ENCODE measurements at places on chromosomes 7 and 10.

- DNase-seq = no peak
Measured at GRCh38 chr10:78702186-78702585, 366.6 kb upstream of the ZMIZ1 start.

DNA sequence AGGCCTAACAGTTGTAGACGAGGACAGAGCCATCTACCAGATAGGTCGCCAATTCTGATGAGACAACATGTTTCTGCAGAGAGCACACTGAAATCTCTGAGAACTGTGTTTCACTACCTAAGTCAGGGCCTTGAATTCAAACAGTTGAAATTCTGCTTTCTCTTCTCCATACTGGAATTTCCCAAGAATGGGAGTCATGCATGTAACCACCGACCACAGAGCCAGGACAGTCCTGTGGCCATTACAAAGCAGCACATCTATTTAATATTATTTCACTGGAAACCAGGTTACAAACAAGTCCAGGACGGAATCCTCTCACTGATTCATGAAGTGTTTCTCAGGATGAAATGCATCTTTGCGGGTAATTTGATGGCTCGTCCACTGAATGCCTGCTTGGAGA lies 62.0 kb upstream of the ST8SIA6 start:
- no peak for DNase-seq

- no peak for DNase-seq
Measured at GRCh38 chr10:79295563-79295962, 51.7 kb upstream of the PPIF start.

DNA sequence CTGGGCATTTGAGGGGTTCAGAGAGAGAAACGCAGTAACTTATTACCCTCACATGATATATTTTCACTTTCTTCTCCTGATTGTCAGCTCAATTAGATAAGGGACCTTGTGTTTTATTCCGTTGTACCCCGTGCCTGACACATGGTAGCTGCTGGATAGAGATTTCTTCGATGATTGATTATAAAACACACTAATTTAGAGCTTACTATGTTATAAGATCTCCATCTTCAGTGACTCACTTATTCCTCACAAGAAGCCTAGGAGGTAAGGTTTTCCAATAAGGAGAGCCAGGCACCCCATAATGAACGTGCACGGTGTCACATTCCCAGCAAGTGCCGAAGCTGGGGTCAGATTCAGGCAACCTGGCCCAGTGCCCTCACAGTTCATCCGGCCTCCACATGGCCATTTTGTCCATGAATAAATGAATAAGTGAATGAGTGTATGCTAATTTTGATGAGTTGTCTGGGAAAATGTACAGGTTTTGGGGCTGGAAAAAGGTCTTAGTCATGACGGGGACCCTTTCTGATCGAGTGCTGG lies 138.1 kb upstream of the CDCA7L start:
- no peak for DNase-seq

DNA sequence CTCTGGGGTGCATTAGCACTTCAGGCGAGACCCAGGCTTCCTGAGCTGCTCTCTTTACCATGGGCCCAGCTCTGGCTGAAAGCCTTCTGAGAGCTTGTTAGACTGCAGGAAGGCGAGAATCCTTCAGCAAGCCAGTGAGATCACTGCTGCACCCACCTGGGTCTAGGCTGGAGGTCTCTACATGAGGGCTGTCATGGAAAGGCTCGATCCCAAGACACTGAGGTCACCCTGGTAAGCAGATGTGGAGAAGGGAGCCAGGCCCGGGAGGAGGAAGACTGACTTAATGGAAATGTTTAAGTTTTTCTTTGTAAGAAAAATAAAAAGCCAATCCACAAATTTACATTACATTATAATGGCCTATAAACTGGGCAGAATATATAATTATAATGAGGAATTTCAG lies 684.5 kb downstream of the TNS3 start:
- DNase-seq = no peak

- DNase-seq = no peak
Measured at GRCh38 chr7:75989500-75990388, 4.7 kb downstream of the TMEM120A start.

- no peak for DNase-seq
Measured at GRCh38 chr10:75402486-75403143, 1.1 kb upstream of the ZNF503 start.

DNA sequence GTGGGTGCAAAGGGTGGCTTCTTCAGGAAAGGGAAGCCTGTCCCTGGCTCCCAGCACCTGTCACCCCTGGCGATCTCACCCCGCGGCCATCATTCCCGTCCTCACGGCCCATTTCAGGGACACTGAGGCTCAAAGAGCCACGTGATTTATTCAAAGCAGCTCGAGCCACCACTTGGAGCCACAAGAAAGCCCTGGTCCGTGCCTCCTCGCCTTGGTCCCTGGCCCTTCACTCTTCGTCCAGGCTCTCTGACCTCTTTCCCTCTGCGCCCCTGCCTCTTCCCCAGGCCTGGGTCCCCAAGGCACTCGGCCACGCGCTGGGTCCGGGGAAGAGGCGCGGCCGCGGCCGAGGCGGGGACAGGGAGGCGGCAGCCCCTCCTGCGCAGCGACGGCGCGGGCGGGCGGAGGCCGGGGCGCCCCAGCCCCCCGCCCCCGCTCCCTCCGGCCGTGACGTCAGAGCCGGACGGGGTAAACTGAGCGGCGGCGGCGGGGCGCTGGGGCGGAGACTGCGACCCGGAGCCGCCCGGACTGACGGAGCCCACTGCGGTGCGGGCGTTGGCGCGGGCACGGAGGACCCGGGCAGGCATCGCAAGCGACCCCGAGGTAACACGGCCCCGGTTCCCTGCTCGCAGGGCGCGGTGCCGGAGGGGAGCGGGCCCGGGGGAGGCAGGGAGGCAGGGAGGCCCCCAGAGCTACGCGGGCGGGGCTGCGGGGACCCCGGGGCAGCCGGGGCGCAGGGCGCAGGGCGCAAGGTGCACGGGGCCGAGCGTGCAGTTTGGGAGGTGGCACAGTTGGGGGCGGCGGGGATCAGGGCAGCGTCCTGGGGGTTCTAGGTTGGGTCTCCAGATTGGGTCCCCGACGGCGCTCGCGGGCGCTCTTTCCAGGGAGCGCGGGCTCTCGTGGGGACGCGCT lies at the start of gene SLC18A2:
SLC18A2 (plus strand) TSS at position 494 of the 909 bp plus-strand sequence. CDS start 580 bp downstream, outside the sequence.
- DNase-seq = no peak

DNA sequence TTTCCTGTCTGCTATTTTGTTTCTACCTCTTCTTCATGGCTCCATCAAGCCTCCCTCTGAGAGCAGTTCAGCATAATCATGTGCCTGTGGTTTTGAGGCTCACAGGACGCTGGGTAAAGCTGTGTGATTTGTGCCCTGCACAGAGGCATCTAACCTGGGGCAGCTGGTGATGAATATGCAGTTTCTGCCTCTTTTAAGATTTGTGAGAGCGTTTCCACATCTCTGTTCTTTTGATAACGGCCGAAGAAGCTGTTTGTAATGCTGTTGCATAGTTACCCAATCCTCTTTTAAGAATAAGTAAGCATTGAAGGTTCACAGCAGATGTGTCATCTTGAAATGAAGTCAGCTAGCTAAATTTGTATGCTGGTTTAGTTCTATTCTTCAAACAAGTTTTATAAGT lies 45.2 kb downstream of the PNLIPRP3 start:
- no peak for DNase-seq

GRCh38 chr7:55048221-55048859 lies 29.5 kb downstream of the EGFR start:
- DNase-seq = no peak

DNA sequence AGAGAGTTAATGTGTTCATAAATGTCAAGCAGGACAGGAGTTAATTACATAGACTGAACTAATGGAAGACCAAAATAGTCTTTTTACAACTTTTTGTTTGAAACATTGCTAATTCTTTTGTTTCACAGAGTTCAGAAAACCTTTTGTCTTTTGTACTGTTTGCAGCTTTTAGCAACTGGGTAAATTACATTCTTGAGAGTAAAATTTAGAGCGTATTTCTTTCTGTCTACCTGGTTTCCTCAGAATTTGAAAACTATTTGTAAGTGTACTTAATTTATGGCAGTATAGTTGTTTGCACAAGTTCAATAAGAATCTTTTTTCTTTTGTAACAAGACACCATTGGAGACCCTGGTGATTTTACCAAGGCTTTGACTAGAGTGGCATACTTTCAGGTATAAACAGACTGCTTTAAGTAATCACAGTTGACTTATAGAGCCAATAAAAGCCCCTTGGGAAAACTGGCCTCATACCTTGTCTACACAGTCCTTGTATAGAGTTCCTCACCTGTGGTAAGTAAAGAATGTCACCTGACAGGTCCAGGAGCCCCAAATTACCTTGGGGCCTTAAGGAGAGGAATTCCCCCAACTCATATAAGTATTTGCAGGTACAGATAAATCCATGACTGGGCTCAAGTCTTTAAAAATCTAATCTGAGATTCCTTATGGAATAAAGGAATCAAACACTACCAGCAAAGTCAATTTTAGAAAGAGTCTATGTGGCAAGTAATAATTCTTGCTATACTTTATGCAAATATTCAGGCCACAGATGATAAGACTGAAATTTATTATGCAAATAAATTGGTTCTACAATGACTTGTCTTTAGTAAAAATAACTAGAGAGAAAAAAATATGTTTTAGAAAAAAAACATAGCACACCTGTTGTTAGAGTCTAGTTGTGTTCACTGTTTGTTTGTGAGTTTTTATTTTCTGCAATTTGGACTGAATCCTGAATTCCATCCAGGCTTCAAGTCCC lies 23.6 kb upstream of the CREB3L2 start:
- no peak for DNase-seq

DNA sequence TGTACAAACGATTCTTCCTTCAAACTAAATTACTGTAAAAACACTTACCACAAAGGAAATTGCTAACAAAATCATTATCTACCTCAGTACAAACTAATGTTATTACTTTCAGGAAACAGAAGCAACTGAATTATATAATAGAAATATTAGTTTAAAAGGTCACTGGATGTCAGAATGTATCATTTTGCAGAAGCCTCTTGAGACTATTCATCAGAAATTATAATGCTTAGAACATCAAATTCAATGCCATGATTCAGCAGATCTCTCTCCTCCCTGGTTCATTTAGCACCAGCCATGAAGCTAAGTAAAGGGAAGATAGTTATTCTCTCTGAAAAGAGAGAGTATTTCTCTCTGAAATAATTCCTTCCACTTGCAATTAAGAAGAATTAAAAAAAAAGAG lies 223.3 kb downstream of the IMMP2L start:
- no peak for DNase-seq

DNA sequence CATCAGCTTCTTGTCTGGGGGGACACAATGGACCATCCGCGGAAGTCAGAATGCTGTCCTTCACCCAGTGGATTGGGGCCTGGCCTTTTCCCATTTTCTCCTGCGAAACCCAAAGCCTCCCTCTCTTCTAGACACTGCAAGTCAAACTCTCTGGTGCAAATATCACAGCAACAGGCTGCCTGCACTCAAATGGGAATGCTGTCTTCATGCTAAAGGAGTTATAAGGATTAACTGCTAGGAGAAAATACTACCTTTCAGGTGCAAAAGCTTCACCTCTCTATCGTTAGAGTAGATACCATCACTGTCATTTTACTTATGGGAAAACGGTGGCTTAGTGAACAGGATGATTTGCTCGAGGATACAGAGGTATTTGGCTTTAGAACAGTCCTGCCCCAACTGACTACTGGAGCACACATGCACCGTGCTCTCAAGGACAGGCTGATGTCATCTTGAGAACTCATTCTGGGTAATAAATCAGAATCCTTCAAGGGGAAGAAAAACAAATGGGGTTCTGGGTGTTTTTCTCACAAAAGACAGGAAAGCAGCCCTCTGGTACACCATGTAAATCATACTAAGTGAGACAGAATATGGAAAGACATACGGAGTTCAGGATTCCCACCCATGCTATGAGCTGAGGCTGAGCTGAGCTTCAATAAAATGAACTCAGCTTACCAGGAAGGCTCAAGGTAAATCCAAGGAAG lies 100.9 kb downstream of the SAMD9 start:
- DNase-seq = no peak

GRCh38 chr10:52999258-52999657 lies 226.7 kb upstream of the MBL2 start:
- DNase-seq = no peak

- no peak for DNase-seq
Measured at GRCh38 chr7:47720141-47720906, 138.4 kb upstream of the TNS3 start.

DNA sequence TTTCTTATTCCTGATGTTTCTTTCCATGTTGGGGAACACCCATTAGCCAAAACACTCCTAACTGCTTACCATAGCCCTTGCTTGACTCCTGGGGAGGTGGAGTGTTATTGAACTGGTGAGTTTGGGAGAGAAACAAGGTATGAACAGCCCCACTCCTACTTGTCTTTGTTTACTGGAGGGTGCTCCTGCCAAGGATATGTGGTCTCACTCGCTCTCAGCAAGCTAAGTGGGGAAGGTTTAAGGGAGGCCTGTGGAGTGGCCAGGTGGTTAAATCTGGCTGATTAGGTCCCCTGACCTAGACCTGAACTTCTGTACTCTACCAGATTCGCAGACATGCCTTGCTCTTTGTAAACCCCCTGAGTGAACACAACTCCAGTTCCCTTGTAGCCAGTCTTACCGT lies 300.1 kb downstream of the PTEN start:
- DNase-seq = no peak

- no peak for DNase-seq
Measured at GRCh38 chr10:127881262-127881661, 11.5 kb downstream of the CLRN3 start.

DNA sequence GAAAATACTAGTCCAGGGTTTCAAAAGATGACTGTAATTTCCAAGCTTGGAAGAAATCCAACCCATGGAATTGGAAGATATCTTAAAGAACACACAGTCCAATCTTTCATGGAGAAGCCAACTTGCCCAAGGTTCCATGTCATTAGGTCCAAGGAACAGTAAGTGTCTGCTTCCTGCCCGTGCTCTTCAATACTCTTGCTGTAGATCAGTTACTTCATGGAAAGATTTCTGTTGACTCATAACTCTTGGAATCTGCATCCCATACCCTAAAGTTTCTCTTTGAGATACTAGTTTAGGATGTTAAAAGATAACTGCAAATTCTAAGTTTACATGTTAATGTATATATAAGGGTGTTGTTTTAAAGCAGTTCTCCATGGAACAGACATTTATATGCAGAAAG lies 127.9 kb upstream of the SLC13A1 start:
- DNase-seq = no peak

- no peak for DNase-seq
Measured at GRCh38 chr10:5895804-5896203, 5.8 kb downstream of the FBH1 start.

- DNase-seq = peak; percentile 22
Measured at GRCh38 chr7:121398246-121398645, 2.1 kb upstream of the FAM3C start.
